ENCODE measurements at places on chromosomes 1 and 21. TPM values are rescaled to one million over a fixed set of nuclear protein-coding genes. Genes with fewer than 3 reads are reported as not detected.

Gene NHLH1
- total RNA-seq = 0.39 TPM

Gene ALPL
- total RNA-seq = 175 TPM

Gene CD84
- total RNA-seq = not detected

Gene INTS7
- 22.4 TPM for total RNA-seq

Gene NSUN4
- total RNA-seq = 13.7 TPM

DNA sequence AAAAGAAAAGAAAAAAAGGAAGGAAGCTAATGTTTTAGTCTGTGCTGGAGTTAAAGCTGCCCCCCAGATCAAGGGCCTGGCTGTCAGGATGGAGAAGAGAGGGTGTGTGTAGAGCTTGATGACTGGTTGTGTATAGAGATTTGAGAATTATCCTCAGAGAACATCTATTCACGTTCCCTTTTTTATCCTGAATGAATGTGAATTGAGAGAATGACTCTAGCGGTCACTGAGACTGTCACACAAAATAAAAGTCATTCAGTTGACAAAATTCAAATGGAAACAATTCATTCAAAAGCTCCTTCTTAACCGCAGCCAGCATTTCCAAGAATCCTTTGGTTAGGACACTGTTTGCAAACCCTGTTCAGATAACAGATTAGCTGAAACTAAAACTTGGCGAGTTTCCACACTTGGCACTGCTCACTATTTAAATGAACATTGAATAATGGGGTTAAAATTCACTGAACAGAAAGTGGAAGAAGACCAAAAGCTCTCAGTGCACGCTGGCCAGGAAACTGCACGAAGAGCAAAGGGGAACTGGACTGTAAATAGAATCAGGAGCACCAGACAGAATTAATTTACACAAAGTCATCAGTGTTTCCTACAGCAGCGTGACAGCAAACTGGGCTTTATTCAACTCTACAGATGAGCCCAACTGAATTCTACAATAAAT is 13.6 kb upstream of the FAM89A start:
- no peaks in the 10 kb centered on the region for H3K36me3 ChIP-seq
- no peak for DNase-seq
- H3K4me1 ChIP-seq = no peaks in the 10 kb centered on the region
- no peak overlapping the region for H3K4me3 ChIP-seq
- H3K27me3 ChIP-seq = no peaks in the 10 kb centered on the region

DNA sequence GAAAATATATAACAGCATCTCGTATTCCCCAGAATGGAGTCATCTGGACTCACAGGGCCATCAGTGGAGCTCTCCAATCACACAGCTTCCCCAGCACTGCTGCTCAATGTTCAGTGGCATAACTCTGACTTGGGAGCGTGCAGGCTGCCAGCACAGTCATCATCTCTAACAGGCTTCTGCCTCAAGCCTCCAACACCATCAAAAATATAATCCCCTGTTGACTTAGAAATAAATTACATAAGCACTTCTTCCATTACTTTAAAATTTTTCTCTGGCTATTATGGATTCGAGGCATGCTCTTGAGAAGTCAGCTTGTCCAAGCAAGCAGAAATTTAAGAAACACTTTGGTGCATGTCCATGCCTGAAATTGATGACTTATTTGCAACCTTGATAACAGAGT is 6.2 kb downstream of the DUSP23 start:
- H3K27ac ChIP-seq = no peak overlapping the region
- no peaks in the 10 kb centered on the region for H3K27me3 ChIP-seq
- 0 out of 2 replicates have a peak, but pooled peaks cover 2% of the 10 kb centered on the region for H3K4me1 ChIP-seq
- DNase-seq = no peak
- no peaks in the 10 kb centered on the region for H3K36me3 ChIP-seq
- no peak overlapping the region for H3K4me3 ChIP-seq

GRCh38 chr21:22438428-22439086 is 1440.3 kb downstream of the NCAM2 start:
- no peak overlapping the region for H3K4me3 ChIP-seq
- H3K27ac ChIP-seq = no peak overlapping the region
- no peaks in the 10 kb centered on the region for H3K27me3 ChIP-seq
- no peak for DNase-seq
- H3K36me3 ChIP-seq = no peaks in the 10 kb centered on the region

DNA sequence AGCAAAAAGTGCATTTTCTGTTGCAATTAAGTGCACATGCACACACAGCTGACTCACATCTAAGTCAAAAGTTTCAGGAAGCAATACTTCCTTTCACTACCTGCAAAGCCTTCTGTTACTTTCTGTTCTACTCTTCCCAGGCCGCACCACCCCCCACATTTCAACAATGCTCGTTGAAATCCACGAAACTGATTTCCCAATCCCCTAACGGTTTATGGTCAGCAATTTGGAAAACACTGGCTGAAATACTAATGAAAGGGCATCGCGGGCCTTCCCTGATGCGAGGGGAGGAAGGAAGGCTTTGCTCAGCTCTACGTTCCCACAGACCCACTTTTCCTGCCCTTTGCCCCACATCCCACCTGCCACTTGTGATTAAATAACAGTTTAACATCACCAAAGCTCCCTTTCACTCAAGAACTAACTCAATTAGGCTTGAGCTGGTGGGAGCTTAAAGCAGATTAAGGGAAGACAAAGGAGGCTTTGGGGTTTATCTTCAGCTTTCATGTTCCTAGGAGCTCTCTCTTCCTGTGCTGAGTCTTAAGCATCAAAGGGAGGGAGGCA is 243.2 kb upstream of the RAB4A start:
- H3K36me3 ChIP-seq = no peaks in the 10 kb centered on the region
- DNase-seq = no peak
- peaks cover 9% of the 10 kb centered on the region for H3K27me3 ChIP-seq
- H3K4me3 ChIP-seq = no peak overlapping the region
- H3K4me1 ChIP-seq = peaks cover 21% of the 10 kb centered on the region
- H3K27ac ChIP-seq = no peak overlapping the region

DNA sequence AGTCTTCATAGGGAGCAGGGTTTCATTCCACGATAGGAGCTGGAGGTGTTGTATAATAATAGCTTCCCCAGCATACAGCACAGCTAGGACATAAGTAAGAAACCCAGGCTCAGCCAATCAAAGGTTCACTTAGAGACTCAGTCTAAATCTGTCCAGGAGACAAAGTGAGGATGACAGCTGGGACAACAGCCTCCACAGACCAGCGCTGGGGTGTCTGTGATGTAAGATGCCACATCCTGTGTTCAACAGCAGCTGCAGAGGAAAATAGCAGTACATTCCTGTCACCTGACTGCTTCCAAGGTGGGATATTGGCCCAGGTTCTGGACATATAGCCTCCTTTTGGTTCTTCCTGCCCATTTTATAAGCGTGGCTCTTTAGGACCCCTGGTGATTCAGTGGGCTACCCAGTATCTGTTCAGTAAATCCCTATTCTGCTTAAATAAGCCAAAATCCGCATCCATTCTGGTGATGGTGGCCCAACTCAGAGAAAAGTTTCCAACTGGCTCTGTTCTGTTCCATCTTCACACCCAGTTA is 176.8 kb upstream of the SYT6 start:
- no peaks in the 10 kb centered on the region for H3K4me1 ChIP-seq
- no peak overlapping the region for H3K4me3 ChIP-seq
- no peak for DNase-seq
- H3K36me3 ChIP-seq = no peaks in the 10 kb centered on the region
- no peak overlapping the region for H3K27ac ChIP-seq
- H3K27me3 ChIP-seq = no peaks in the 10 kb centered on the region

DNA sequence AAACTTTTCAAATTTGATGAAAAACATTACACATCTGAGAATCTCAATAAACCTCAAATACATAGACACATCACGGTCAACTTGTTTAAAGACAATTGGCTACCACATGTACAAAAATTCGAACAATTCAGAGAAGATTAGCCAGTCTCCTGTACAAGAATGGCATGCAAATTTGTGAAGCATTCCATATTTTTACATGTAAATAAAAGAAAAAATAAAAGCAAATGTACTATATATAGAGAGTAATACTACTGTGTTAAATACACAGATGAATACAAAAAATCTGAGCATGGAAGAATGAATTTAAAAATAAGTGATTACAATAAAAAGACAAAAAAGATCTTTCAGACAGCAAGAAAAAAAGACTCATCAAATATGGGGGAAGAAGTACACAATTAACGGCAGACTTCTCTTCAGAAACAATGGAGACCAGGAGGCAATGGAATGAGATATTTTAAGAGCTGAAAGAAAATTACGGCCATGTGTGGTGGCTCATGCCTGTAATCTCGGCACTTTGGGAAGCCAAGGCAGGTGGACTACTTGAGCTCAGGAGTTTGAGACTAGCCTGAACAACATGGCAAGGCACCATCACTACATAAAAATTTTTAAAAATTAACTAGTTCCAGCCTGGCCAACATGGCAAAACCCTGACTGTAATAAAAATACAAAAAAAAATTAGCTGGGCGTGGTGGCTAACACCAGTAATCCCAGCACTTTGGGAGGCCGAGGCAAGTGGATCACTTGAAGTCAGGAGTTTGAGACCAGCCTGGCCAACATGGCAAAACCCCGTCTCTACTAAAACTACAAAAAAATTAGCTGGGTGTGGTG is 23.2 kb downstream of the HAX1 start:
- H3K36me3 ChIP-seq = no peaks in the 10 kb centered on the region
- H3K4me1 ChIP-seq = no peaks in the 10 kb centered on the region
- no peak overlapping the region for H3K27ac ChIP-seq
- no peak overlapping the region for H3K4me3 ChIP-seq
- DNase-seq = no peak

GRCh38 chr1:240044620-240045019 is 47.1 kb upstream of the FMN2 start:
- H3K27ac ChIP-seq = no peak overlapping the region
- H3K4me1 ChIP-seq = no peaks in the 10 kb centered on the region
- DNase-seq = no peak
- no peaks in the 10 kb centered on the region for H3K27me3 ChIP-seq
- H3K36me3 ChIP-seq = no peaks in the 10 kb centered on the region
- H3K4me3 ChIP-seq = no peak overlapping the region

DNA sequence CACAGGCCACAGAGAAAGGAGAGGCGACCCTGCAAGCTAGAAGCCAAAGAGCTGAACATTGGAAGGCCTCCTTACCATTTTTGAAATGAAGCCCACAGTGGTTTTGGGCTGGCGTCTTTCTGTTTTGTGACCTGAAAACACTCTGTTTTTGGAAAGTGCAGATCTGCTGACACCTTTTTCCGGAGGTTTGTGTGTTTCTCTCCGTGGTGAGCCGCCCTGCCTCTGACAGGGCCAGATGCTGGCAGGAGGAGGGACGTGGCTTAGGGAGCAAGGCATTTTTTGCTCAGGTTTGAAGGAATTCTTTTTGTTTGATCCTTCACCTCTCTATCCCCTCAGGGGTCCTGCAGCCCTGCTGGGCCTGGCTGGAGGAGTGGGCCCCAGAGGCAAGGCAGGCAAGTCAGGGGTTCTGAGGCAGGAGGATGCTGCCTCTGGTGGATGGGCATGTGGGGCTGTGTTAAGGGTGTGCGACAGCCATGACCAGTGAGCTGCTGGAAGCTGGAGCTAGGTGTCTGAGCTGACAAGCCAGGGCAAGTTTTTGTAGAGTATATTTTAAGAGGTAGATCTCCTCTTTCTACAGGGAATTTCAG is 133.8 kb downstream of the CAMTA1 start:
- H3K27ac ChIP-seq = no peak overlapping the region
- no peaks in the 10 kb centered on the region for H3K27me3 ChIP-seq

DNA sequence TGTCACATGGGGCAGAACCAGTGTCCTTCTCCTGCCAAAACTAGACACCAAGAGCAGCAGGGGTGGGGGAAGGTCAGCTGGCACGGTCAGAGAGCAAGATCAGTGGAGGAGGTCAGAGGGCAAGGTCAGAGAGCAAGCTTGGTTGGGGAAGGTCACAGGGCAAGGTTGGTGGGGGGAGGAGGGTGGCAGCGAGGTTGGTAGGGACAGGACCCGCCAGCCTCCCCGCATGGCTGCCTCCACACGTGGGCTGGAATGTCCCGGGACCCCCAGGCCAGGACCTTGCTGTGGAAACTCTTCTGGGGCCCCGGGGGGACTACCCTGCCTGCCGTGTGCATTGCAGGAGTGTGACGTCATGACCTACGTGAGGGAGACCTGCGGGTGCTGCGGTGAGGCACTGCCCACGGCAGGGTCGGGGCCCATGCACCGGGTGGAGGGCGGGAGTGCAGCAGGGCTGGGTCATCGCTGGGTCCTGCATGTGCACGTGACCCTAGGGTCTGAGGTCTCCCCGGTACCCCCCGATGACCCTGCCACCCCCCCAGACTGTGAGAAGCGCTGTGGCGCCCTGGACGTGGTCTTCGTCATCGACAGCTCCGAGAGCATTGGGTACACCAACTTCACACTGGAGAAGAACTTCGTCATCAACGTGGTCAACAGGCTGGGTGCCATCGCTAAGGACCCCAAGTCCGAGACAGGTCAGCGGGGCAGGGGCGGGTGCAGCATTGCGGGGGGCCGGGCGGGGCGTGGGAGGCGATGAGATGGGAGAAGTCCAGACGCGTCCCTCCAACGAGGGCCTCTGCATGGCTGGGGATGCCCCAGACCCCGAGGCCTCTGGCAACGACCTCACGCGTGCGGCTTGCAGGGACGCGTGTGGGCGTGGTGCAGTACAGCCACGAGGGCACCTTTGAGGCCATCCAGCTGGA is 27.3 kb downstream of the COL6A2 start:
- no peaks in the 10 kb centered on the region for H3K4me1 ChIP-seq
- H3K36me3 ChIP-seq = peaks cover 2% of the 10 kb centered on the region
- DNase-seq = peak; percentile 41
- no peaks in the 10 kb centered on the region for H3K27me3 ChIP-seq
- no peak overlapping the region for H3K4me3 ChIP-seq

- no peaks in the 10 kb centered on the region for H3K36me3 ChIP-seq
- H3K27me3 ChIP-seq = no peaks in the 10 kb centered on the region
- no peak for DNase-seq
- no peak overlapping the region for H3K4me3 ChIP-seq
Measured at GRCh38 chr1:31562707-31563360, 13.5 kb upstream of the TINAGL1 start.

DNA sequence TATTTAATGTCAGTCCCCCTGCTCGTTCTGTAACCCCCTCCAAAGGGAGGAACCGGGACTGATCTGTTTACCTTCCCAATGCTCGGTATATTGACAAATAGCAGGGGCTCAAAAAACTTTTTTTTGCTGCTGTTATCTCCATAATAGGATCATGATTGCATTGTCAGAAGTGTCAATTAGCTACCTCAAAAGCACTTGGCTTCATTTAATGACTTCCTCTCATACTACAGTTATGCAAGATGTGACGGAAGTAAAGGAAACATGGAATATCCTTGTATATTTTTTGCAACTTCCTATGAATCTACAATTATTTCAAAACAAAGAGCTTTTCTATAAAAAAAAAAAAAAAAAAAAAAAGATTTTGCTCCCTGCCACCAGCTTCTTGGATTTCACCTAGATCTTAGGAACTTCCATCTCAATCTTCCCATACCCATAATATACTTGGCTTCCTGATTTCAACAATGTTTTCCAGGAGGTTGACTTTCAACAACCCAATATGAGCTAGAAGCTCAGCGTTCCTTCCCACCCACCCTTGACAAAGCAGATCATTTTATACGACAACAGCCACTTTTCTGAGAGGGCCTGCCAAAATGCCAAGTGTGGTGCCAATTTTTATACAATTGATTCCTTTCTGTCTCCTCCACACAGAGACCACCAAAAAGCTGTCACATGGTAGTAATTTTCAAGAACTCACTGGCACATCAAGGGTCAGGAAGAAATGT is 71.7 kb downstream of the SETD4 start:
- no peak overlapping the region for H3K27ac ChIP-seq
- no peak for DNase-seq
- no peaks in the 10 kb centered on the region for H3K4me1 ChIP-seq
- H3K36me3 ChIP-seq = no peaks in the 10 kb centered on the region

Data from H1 (cell line).